HTR-8/SVneo (cell line): ENCODE measurements at places on chromosomes 1 and 21.

DNA sequence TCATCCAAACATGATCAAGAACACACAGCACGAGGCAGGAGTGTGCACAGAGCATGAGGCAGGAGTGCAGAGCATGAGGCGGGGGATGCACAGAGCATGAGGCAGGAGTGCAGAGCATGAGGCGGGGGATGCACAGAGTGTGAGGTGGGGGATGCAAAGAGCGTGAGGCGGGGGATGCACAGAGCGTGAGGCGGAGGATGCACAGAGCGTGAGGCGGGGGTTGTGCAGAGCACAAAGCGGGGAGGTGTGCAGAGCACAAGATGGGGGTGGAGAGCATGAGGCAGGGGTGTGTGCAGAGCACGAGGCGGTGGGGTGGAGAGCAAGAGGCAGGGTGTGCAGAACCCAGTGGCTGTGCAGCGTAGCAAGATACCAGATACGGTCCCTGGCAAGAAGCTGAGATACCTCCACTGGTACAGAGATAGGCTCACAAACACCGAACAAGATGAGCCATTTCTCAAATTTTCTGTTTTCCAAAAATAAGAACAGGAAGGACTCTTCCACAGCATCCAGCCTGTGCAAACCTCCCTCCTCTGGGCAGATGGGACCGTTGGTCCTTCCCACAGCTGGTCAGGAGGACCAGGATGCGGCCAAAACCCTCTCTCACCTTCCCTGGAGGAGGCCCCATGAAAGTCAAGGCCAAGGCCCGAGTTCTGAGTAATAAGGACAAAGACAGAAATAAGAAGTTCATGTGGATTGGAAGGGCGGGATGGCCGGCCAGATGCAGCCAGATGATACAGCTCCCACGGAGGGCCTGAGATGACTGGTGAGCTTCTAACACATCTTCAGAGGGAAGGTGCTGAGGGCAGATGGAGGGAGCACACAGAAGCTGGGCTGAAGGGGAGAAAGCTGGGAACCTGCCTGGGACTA lies 12.0 kb downstream of the SPATC1L start:
- no peak for DNase-seq

DNA sequence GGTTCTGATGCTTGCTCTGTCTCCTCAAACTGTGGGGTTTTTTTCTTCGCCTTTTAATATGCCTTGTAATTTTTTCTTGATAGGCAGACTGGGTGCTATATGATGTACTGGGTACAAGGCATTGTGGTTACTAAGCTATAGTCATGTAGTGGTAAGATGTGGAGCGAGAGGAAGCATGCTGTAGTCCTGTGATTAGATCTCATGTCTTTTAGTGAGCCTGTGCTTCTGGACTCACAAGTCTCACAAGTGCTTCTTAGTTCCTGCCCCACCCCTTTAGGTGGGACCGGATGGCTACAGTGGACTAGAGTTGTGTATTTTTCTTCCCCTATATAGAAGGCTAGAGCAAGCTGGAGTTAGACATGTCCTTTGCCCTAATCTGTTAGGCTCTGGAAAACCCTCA lies 178.7 kb downstream of the DNM3 start:
- no peak for DNase-seq

DNA sequence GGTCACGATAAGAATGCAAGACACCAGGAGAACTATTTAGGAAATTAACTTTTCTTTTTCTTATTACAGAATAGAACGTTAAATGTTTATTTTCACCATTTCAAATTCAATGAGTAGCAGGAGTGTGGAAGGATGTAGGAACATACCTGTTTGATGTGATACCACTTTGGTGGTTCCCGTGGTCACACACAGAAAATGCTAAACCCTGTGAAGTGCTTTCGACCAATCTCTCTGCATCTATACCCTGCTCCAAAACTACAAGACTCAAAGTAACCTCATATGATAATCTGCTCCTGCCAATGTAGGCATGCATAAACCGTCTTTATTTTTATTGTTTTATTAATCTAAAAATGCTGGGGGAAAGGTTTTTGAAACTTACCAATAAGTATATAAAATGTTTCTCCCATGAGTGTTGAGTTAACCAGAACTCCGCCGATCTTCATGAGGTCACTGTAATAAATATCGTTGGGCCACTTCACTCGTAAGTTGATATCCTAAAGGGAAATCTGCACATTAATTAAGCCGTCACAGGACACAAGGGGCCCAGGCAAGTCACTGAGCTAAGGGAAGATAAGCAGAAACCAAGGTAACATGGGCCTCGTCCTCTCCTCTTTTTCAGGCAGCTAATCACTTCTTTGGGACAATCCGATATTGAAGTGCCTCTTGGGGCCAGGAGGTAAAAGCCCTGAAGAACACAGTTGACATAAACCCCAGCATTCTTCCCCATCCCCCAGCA lies 60.6 kb downstream of the SIM2 start:
- no peak for DNase-seq

DNA sequence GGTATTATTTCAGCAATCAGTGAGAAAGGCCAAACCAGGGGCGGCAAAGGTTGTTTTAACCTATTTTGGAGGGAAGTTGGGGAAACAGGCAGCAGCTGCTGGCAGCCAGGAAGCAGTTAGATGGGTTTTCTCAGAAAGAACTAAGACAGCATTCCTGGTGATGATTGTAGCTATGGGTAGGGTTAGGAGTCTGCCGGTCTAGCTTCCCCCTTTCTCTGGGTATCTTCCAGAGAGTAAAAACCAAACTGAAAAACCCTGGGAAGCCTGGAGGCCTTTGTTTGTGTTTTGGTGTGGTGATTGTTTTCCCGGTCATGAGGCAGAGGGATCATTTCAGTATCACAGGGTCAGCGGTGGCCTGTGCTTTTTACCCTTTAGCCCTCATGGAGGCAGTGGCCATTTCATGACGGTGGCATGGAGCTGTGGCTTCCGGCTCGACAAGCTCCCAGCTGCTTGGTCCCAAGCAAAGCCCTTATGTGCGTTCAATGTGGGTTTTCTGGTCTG lies 19.5 kb upstream of the TNFRSF1B start:
- DNase-seq = no peak

DNA sequence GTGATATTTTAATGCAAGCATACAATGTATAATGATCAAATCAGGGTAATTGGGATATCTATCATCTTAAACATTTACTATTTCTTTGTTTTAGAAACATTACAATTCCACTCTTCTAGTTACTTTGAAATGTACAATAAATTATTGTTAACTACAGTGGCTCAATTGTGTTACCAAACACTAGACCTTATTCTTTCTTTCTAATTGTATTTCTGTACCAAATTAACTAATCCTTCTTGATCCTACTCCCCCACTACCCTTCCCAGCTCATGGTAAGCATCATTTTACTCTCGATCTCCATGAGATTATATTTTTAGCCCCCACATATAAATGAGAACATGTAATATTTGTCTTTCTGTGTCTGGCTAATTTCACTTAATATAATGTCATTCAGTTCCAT lies 95.0 kb upstream of the MROH9 start:
- DNase-seq = no peak

- DNase-seq = no peak
Observed at GRCh38 chr1:100539836-100540536, 2.0 kb downstream of the GPR88 start.

GRCh38 chr1:195637539-195637938 lies 970.7 kb downstream of the KCNT2 start:
- DNase-seq = no peak

DNA sequence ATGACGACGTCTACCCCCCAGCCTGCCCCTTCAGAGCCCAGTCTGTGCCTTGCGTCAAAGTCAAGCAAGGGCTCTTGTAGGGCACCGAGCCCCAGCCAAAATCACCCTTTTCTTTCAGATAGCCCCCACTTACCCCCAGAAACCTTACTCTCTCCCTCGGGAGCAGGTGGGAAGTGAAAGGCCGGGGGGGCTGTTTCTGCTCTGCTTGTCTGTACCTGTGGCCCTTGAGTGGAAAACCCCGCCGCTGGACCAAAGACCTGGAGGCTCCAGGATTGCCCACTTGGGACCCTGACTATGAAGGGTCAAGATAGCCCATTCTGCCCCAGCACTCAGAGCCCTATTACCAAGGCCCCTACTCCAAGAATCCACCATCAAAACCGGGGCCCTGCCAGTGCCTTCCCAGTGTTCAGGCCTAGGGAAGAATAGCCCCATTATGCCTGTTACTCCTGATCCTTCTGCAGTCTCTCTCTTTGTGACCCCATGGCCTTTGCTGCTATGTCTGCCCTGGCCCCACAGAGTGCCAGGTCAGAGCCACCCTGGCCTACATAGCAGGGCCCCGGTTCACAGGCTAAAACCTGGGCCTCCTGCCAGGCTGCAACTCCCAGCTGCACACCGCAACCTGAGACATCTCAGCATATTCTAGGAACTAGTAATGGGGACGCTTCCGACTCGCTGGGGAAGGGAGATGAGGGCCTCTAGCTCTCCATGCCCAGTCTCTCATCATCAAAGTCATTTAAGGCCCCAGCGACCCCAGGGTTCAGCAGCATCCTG lies 22.2 kb upstream of the HPDL start:
- DNase-seq = no peak

DNA sequence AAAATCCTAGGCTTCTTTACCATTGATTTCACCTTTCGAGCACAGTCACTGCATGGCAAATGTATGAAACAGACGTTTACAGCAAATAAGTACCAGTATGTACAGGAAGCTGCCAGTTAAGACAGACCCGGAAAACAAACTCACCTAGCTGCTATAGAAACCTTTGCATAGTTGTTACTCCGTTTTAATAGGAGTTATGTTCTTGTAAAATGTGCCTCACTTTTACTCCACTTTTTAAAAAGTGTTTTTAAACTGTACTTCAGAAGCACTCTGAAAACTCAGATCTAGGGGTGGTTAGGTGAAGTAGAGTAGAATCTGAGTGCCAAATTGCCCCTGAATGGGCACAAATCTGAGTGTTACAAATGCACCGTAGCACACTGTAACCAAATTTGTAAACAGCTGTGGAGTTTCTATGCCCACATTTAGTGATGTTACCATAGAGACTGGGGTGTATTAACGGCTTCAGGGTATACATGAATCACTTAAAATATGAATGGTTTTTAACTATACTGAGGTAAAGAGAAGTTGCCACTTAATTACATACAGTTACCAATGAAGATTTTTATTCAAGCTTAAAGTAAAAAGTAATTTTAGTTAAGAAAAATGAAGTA lies 30.7 kb downstream of the CNIH4 start:
- DNase-seq = no peak

GRCh38 chr1:200275816-200276453 lies 133.9 kb downstream of the ZNF281 start:
- no peak for DNase-seq

DNA sequence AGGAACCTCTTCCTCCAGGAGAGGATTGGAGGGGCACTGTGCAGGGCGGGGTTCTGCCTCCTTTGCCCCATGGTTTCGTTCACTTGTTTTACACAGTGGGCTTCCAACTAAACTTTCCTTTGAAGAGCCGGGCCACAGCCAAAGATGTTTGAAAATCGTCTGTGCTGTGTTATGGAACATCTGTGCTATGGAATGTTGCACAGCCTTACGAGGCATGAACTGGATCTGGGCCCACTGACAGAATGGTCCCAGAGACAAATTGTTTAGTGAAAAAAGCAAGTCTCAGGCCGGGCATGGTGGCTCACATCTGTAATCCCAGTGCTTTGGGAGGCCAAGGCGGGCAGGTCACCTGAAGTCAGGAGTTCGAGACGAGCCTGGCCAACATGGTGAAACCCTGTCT lies 12.6 kb upstream of the MEF2D start:
- no peak for DNase-seq
